Activated effector memory CD4-positive, alpha-beta T cell treated with Interleukin-2 at 50 U/mL for 16 hours (primary cell): ENCODE measurements at places on chromosomes 1 and 21.

GRCh38 chr1:54299037-54299436 lies 99.1 kb downstream of the MRPL37 start:
- DNase-seq: no peak

DNA sequence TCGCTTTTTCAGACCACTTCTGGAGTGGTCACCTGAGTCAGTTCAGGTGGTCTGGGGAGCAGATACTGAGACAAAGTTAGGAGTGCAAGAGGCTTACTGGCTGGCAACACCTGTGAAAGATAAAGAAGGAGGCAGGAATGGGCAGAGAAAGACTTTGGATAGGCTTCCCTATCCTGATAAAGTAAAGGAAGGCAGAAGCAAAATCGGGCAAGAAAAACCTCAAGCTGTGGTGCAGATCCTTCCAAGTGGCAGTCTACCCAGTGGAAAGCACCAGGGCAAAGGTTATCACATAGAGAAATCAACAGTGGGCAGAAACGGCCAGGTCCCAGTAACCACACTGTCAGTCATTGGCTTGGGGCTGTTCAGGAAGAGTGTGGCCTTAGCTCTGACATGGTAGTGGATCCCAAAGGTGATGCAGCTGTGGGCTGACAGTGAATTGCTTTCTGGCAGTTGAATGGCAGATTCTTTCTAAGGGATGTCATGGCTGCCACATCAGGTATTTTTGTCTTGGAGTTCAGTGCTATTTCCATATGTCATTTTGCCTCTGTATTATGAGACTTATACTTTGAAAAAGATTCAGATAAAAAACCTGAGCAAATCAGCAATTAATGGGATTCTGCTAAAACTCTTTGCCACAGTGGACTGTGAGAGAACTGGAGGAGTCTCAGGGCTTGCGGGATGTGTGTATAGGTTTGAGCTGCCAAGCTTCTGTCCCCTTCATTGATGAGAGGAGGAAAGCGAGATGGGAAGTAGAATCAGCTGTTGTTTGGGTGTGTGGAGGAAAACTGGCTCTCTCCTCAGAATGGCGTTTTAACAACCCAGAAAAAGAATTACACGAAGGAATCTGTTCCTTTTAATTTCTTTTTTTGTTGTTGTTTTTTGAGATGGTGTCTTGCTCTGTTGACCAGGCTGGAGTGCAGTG lies 8.1 kb upstream of the CGN start:
- DNase-seq: no peak

GRCh38 chr21:30590297-30590696 lies at the start of gene KRTAP22-2:
TSS of gene KRTAP22-2 (minus strand) at chr21:30590397.
- DNase-seq: no peak

- no peak for DNase-seq
Measured at GRCh38 chr1:20229171-20229570, 42.9 kb upstream of the PLA2G2C start.

- no peak for DNase-seq
Measured at GRCh38 chr21:18987520-18988026, 584.0 kb upstream of the TMPRSS15 start.

- DNase-seq: no peak
Measured at GRCh38 chr1:210321552-210321951, 7.2 kb upstream of the HHAT start.

DNA sequence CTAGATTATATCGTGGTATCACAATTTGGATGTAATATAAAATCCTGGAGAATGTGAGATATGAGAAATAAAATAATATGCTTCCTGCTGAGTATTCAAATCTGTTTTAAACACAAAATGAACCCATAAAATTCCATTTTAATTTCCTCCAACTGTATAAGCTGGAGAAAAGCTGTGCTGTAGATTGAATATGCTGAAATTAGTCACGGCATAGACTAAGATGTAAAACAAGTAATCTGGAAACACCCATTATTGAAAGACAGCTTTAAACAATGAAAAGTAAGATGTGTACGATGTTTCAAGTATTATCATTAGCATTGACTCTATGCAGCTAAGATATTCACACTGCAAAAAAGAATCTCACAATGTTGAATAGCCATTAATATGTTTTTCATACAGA lies 403.4 kb upstream of the BRINP3 start:
- no peak for DNase-seq

- no peak for DNase-seq
Measured at GRCh38 chr1:240501115-240501514, 110.8 kb downstream of the GREM2 start.

DNA sequence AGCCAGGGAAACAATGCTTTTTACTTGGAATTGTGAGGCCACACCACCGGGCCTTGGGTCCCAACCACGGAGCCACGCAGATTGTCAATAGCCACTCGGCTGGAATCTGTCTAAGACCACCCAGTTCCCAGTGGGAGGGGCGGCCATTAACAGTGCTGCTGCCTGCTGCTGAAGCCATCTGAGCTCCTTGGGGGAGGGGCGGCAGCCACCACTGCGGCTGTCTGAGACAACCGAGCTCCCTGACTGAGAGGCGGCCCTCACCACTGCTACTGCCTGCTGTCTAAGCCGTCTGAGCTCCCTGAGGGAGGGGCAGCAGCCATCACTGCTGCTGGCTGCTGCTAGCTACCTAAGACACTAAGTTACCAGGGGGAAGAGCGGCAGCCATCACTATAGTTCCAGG lies 64.3 kb downstream of the DMRTA2 start:
- DNase-seq: no peak

GRCh38 chr1:117237726-117238381 lies 27.1 kb upstream of the VTCN1 start:
- no peak for DNase-seq

GRCh38 chr21:31604591-31605190 lies 54.8 kb upstream of the SOD1 start:
- DNase-seq: peak; percentile 50

DNA sequence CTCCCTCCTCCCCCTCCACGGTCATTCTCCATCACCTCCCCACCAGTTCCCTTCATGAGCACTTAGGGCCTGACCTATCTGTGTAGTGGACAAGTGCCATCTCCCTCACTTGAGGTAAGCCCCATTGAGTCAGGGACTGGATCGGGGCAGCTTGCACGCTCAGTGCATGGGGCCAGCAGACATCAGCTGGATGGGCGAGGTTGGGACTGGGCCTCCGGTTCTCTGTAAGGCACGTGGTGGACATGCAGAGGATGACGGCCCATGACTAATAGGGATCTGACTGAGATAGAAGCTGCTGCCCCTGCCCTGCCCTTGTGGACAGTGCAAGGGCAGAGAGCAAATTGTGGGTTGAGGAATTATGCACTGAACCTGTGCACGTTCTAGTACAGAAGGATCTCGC lies 120.4 kb upstream of the C1orf174 start:
- DNase-seq: no peak

DNA sequence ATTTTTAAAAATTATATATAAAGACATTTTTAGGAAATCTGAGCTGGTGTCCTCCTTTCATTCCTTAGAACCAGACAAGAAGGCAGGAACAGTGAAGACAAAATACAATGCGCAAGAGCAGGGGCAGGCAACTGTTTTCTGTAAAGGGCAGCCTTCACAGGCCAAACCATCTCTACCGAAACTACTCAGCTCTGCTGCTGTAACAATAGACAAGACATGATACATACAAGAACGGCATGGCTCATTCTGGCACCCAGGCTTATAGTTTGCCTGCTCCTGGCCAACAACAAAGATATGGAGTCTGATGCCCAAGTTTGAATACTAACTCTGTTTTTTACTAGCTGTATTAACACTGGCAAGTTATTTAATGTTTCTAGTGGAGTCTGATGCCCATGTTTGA lies 232.0 kb downstream of the SMYD3 start:
- DNase-seq: no peak

GRCh38 chr1:215321802-215322201 lies 239.3 kb downstream of the KCNK2 start:
- no peak for DNase-seq

GRCh38 chr1:15345705-15346345 lies 63.9 kb upstream of the EFHD2 start:
- DNase-seq: peak; percentile 57

GRCh38 chr1:117919376-117919775 lies 10.0 kb downstream of the GDAP2 start:
- no peak for DNase-seq

GRCh38 chr1:23371987-23372880 lies 2.6 kb upstream of the ZNF436 start:
- DNase-seq: no peak

GRCh38 chr1:203360547-203361185 lies 9.7 kb upstream of the FMOD start:
- DNase-seq: no peak

GRCh38 chr1:43491061-43491460 lies 37.3 kb upstream of the HYI start:
- no peak for DNase-seq

- DNase-seq: no peak
Measured at GRCh38 chr1:200535605-200536004, 84.9 kb downstream of the KIF14 start.

DNA sequence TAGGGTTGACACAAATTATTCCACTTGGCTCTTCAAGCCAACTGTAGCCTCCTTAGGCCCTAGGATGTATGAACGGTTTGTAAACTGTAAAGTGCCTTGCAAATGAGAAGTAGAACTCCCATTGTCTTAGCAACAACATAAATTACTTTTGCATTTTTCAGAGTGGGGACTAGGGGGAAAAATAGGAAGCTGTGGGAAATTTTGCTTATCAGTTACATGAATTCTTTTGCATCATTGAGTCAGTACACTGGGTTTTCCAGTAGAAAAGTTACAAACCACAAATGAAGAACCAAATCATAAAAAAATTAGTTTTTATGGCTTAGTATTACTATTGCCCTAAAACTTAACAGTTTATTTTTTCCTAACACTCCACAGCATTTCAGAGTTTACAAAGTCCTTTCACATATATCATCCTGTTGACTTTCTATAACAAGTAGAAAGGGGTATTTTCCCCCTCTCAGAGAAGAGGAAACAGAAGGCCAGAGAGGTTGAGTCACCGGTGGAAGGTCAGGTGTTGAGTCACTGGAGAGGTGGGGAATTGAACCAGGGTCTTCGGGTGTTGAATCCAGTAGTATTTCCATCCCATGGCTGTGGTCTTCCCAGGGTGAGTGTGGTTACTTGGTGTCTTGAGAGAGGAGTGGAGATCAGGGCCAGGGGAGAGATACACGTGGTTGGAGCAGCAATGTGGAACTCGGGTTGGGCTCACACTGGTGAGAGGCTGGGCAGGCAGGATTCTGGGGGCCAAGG lies 71.9 kb upstream of the USP24 start:
- DNase-seq: no peak

DNA sequence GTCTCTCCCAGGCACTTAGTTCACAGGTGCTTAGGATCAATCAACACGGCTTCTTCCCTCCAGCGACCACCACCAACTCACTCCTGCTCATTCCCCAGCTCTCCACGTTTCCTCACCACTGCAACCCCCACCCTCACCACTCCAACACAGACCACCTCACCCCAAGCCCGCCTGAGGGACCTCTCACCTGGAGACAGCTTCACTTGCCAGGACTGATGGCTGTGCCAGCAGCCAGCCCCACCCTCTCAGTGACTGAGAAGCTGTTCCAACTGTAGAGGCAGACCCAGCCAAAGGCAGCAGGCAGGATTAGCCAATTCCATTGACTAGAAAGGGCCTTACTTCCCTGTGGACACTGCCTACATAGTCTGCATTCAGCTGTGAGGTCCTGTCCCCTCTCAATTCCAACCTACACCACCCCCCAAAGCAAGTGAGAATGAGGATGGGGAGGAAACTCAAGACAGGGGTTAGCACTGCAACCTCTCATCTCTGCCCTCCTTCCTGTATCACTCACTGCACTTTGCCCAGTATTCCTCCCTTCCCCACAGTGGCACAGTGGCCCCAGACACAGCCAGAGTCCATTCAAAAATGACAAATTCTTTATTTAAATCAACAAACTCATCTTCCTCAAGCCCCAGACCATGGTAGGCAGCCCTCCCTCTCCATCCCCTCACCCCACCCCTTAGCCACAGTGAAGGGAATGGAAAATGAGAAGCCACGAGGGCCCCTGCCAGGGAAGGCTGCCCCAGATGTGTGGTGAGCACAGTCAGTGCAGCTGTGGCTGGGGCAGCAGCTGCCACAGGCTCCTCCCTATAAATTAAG lies 7.6 kb downstream of the TAGLN2 start:
- DNase-seq: no peak

DNA sequence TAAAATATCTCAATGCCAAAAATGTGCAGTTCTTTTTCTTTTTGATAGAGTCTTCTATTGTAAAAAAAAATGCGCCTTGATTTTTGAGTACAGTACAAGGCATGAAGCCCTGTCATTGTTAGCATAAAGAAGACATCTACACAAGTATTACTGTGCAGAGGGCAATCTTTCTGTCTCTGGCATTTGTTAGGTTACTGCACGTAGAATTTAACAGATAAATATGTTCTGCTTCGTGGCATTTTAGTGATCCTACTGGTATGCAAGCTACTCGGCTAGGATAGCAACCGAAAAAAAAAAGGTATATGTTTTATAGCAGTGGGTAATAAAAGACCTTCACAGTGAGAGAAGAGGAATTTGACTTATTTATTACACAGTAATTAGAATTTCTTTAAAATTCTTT lies 492.9 kb upstream of the ADGRL2 start:
- DNase-seq: no peak

GRCh38 chr1:16956775-16957174 lies 23.6 kb downstream of the MFAP2 start:
- no peak for DNase-seq

- DNase-seq: no peak
Measured at GRCh38 chr1:94768036-94768435, 52.1 kb upstream of the SLC44A3 start.

DNA sequence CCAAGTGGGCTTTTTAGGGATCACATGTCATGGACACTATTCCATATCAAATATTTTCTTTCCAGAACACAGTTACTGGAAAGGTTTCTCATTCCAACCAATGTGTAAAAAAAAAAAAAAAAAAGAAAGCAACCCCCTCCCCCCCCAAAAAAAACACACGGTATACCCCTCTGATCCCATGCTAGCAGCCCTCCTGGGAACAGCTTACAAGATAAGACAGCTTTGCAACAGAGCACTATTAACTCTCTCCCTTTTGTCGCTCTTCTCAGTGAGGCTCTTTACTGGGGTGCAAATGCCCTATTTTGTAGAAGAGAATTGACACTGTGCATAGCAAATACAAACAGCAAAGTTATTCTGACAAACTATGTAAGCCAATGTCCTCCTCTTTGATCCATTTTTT lies 161.2 kb downstream of the NTMT2 start:
- no peak for DNase-seq

- DNase-seq: no peak
Measured at GRCh38 chr1:201334325-201335173, 42.9 kb downstream of the TNNT2 start.

GRCh38 chr1:236395230-236395946 lies 1.3 kb downstream of the EDARADD start:
- peak; percentile 51 for DNase-seq

- DNase-seq: no peak
Measured at GRCh38 chr1:38464071-38464661, 395.4 kb downstream of the RRAGC start.

- no peak for DNase-seq
Measured at GRCh38 chr1:153790313-153790965, 15.2 kb downstream of the SLC27A3 start.

- DNase-seq: no peak
Measured at GRCh38 chr1:65691152-65691900, 101.4 kb upstream of the PDE4B start.
